ENCODE measurements at places on chromosomes 1 and 21.

DNA sequence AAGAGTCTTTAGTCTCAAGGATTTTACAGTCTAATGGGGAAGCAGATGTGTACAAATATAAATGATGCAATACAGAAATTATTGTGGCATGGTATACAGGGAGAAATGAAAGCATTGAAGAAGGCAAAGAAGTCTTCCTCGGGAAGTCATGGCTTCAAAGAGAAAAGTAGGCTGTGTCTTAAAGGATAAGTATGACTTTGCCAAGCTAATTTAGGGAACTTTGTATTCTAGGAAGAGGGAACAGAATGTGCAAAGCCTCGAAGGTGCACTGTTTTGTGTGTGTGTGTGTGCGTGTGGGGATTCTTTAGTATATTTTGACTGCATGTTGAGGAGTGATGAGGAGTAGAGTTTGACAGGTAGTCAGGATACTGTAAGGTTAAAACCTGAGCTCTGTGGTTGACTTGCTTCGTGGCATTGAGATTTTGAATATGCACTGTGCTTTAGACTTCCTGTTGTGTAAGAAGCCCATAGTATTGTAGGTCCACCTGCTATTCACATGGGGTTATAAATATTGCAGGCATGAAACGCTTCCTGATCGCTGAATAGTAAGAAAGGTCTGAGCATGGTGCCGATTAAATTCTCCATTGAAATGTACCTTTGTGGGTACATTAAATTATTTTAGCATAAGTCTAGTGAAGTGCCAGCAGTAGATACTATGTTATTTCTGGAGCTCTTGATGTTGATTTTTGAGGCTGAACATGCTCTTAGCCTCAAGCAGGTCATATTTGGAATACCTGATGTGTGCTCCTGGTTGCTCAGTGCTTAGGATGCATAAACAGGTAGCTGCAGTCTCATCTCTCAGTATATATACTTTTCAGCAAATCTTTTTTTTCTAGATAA lies 8.0 kb downstream of the SMAP2 start:
- peaks cover 76% of the 10 kb centered on the region for H3K4me1 ChIP-seq
- H3K4me3 ChIP-seq = no peak overlapping the region
- no peaks in the 10 kb centered on the region for H3K27me3 ChIP-seq
- H3K36me3 ChIP-seq = no peaks in the 10 kb centered on the region
- DNase-seq = no peak

GRCh38 chr1:2208309-2209239 lies 14.0 kb upstream of the FAAP20 start:
- H3K4me3 ChIP-seq = no peak overlapping the region
- peaks cover 58% of the 10 kb centered on the region for H3K4me1 ChIP-seq
- peak; percentile 85 for DNase-seq
- H3K27ac ChIP-seq = peak overlapping the region; percentile 70
- no peaks in the 10 kb centered on the region for H3K27me3 ChIP-seq

- DNase-seq = no peak
- H3K27ac ChIP-seq = no peak overlapping the region
- no peak overlapping the region for H3K4me3 ChIP-seq
- H3K4me1 ChIP-seq = no peaks in the 10 kb centered on the region
Observed at GRCh38 chr1:8794605-8795004, 22.8 kb downstream of the RERE start.

DNA sequence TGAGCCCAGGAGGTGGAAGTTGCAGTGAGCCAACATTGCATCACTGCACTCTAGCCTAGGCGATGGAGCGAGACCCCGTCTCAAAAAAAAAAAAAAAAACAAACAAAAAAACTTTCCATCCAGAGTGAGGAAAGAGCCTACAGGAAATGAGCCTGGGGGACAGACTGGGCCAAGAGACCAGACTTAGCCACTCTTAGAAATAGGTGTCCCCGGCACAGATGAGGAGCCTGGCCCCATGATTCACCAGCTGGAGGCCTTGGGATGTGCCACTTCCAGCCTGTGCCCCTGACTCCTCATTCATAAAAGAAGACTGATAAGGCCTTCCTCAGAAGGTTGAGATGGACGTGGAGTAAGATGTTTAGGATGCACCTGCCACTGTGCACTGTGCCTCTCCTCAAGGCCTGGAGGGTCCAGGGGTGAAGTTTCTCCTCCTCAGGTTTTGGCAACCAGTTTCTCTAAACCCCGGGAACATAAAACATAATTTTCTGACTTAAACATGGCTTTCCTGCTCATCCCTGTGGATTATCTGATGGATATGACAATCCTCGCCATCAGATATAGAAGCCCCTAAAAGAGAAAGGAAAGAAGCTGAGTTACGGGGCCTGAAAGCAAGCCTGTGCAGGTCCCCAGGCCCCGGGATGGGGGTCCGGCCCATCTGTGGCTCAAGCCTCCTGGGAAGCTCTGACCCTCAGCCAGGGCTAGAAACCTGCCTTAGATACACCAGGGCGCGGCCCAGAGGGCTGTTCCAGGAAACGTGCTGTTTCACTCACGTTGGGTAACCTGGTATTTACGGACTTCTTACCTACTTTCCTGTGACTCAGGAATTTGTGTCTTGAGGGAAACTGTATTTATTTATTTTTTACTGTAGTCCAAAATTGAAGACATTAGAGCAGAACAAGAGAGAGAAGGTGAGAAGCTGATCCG lies 26.0 kb downstream of the MX1 start:
- no peaks in the 10 kb centered on the region for H3K4me1 ChIP-seq
- H3K27me3 ChIP-seq = no peaks in the 10 kb centered on the region

GRCh38 chr1:158153179-158153578 lies 27.5 kb upstream of the CD1D start:
- H3K4me1 ChIP-seq = peaks cover 12% of the 10 kb centered on the region
- DNase-seq = no peak
- H3K36me3 ChIP-seq = no peaks in the 10 kb centered on the region

DNA sequence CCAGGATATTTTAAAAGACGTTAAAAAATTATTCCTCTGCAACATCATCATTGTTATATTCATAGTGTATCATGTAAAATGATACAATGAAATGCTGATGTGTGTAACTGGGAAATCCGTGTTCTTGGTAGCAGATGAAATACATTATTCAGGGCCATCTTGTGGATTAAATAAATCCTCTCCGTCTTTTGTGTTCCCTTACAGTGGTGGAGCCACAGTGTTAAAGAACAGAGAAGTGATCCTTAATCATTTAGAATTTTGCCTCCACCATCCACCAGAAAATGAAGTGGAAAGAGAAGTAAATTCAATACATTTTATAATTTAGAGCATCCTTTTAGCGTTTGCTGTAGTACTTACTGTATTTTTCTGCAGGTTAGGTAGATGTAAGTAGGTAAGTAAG lies 1.3 kb downstream of the DYRK3 start:
- H3K27me3 ChIP-seq = no peaks in the 10 kb centered on the region
- H3K36me3 ChIP-seq = no peaks in the 10 kb centered on the region
- no peak overlapping the region for H3K27ac ChIP-seq
- peaks cover 22% of the 10 kb centered on the region for H3K4me1 ChIP-seq
- H3K4me3 ChIP-seq = no peak overlapping the region

GRCh38 chr1:33434363-33434750 lies 3.5 kb upstream of the PHC2 start:
- peaks cover 10% of the 10 kb centered on the region for H3K4me1 ChIP-seq
- H3K4me3 ChIP-seq = no peak overlapping the region
- DNase-seq = no peak
- H3K27ac ChIP-seq = no peak overlapping the region

DNA sequence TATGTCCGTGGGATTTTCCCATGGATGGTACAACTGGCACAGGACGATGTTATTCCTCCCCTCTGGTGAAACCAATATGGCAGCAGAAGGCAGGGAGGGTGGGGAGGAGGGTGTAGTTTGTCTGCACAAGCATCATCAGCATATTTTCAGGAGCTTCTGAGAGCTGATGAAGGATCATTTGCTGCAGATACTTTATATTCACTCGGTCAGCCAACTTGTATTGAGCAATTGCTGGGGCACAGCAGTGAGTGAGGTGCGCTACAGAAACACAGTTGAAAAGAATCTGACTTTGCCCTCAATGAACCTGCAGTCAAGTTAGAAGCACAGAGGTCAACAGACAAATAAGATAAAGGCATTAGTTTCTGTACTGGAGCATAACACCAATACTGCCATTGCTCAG lies 13.0 kb downstream of the PKP1 start:
- no peak overlapping the region for H3K4me3 ChIP-seq
- no peak overlapping the region for H3K27ac ChIP-seq
- H3K27me3 ChIP-seq = no peaks in the 10 kb centered on the region
- DNase-seq = no peak
- H3K4me1 ChIP-seq = no peaks in the 10 kb centered on the region

DNA sequence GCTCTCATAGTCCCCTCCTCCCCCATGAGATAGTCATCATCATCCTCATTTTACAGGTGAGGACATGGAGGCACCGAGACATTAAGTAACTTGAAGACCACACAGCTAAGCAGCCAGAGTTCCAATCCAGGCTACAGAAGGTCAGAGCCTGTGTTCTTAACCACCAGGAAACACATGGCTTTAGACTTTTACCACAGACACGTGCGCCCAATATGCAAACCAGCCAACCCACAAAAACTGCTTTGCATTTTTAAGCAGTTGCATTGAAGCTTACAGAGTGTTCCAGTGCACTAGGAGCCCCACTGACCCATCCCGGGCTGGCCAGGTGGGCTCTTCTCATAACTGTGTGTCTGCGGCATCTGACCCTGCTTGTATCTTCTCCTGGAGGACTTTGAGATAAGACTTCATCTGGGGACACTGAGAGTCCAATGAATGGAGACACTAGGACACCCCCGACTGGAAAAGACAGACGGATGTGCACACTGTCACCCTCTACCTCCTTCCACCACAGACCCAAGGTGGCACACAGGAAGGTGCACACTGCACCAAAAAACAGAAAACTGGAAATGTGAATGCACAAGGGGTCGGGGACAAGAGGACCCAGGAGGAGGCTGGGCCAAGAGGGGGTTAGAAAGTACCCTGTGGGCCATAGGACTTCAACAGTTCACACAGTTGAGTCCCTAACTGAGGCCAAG lies 56.4 kb downstream of the ETS2 start:
- H3K27me3 ChIP-seq = no peaks in the 10 kb centered on the region
- no peaks in the 10 kb centered on the region for H3K36me3 ChIP-seq
- no peak for DNase-seq
- no peak overlapping the region for H3K27ac ChIP-seq
- no peaks in the 10 kb centered on the region for H3K4me1 ChIP-seq

DNA sequence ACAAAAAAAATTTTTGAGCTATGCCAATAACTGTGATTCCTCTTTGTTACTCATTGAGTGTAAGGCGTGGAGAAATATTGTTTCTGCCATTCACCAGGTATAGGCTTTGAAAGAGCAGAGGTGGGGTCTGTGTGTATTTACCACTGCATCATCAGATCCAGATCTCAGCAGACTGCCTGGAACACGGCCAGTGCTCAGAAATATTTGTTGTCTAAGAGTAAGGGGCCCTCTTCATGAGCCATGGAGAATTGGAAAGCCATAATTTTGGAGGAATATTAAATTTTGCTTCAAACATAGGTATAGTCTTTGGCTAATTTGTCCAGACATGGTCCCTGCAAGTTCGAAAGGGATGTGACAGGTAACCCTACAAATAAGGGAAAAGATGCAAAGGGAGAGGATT lies 231.3 kb upstream of the IRF2BP2 start:
- H3K27me3 ChIP-seq = no peaks in the 10 kb centered on the region
- peaks cover 16% of the 10 kb centered on the region for H3K4me1 ChIP-seq
- H3K4me3 ChIP-seq = no peak overlapping the region
- DNase-seq = no peak

- no peak for DNase-seq
- no peaks in the 10 kb centered on the region for H3K27me3 ChIP-seq
- no peak overlapping the region for H3K4me3 ChIP-seq
- H3K27ac ChIP-seq = peak overlapping the region; percentile 67
- peaks cover 21% of the 10 kb centered on the region for H3K4me1 ChIP-seq
Observed at GRCh38 chr1:16440131-16440469, 424 bp upstream of the NECAP2 start.

GRCh38 chr1:22615886-22616285 lies 20.5 kb upstream of the C1QA start:
- H3K36me3 ChIP-seq = no peaks in the 10 kb centered on the region
- H3K4me1 ChIP-seq = no peaks in the 10 kb centered on the region
- H3K4me3 ChIP-seq = no peak overlapping the region

DNA sequence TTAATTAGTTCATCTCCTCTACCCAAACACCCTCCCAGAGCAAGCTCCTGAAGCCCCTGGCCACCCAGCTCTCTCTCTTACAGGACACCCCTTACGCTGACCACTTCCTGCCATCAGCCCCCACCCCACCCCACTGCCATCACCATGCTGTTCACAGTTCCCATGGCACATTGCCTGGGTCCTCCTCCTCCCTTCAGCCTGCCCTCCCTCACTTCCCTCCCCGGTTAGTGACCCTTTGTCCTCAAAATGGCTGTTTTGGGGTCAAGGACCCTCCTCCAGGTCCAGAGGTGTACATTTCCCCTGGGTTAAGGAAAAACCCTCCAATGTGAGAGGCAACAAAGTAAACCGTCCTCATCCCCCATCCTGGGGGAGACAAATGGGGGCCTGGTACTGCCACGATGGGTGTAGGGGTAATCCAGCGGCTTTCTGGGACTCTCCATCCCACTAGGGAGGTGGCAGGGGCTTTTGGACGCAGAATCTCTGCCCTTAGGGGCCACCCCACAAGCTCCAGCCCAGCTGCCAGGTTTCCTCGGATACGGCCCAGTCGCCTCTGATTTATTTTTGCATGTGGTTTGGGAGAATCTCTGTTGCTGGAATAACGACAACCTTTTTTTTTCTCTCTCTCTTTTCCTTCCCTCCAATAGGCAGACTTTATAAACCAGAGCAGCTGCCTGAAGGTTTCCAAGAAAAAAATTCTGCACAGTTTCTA lies 8.5 kb downstream of the CAMK2N1 start:
- no peaks in the 10 kb centered on the region for H3K36me3 ChIP-seq
- no peak overlapping the region for H3K27ac ChIP-seq
- no peaks in the 10 kb centered on the region for H3K27me3 ChIP-seq
- H3K4me3 ChIP-seq = no peak overlapping the region
- DNase-seq = no peak

- H3K27me3 ChIP-seq = no peaks in the 10 kb centered on the region
- no peak overlapping the region for H3K4me3 ChIP-seq
- DNase-seq = peak; percentile 91
- H3K4me1 ChIP-seq = peaks cover 35% of the 10 kb centered on the region
Observed at GRCh38 chr1:155061381-155062150, 2.0 kb upstream of the EFNA4 start.

GRCh38 chr1:230877924-230878590 lies 9.7 kb upstream of the C1orf198 start:
- H3K27ac ChIP-seq = no peak overlapping the region
- H3K4me1 ChIP-seq = no peaks in the 10 kb centered on the region
- no peaks in the 10 kb centered on the region for H3K36me3 ChIP-seq
- no peak overlapping the region for H3K4me3 ChIP-seq
- no peak for DNase-seq

Data from body of pancreas (tissue), 4 donors.